ENCODE measurements at places on chromosomes 1 and 21.

DNA sequence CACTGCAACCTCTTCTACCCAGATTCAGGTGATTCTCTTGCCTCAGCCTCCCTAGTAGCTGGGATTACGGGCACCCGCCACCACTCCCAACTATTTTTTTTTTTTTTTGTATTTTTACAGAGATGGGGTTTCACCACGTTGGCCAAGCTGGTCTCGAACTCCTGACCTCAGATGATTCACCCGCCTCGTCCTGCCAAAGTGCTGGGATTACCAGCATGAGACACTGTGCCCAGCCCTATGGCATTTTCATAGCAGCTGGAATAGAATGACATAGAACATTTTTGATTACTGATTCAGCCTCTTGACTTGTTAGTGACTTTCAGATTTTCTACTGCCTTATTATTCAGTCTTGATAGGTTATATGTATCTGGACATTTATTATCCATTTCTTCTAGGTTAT lies 1046.2 kb downstream of the AMY1C start:
- no peak for DNase-seq

DNA sequence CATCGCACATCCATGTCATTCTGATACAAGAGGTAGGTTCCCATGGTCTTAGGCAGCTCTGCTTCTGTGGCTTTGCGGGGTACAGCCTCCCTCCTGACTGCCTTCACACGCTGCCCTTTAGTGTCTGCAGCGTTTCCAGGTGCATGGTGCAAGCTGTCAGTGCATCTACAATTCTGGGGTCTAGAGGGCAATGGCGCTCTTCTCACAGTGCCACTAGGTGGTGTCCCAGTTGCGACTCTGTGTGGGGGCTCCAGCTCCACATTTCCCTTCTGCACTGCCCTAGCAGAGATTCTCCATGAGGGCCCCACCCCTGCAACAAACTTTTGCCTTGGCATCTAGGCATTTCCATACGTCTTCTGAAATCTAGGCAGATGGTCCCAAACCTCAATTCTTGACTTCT lies 138.2 kb upstream of the BRINP3 start:
- no peak for DNase-seq

GRCh38 chr21:32558106-32558505 lies 27.2 kb downstream of the TCP10L start:
- DNase-seq = no peak

- DNase-seq = no peak
Measured at GRCh38 chr1:152546704-152547103, 19.9 kb downstream of the LCE3E start.

GRCh38 chr1:197062692-197063091 lies 4.4 kb downstream of the F13B start:
- no peak for DNase-seq

- no peak for DNase-seq
Measured at GRCh38 chr1:14064649-14065442, 364.9 kb downstream of the PRDM2 start.

DNA sequence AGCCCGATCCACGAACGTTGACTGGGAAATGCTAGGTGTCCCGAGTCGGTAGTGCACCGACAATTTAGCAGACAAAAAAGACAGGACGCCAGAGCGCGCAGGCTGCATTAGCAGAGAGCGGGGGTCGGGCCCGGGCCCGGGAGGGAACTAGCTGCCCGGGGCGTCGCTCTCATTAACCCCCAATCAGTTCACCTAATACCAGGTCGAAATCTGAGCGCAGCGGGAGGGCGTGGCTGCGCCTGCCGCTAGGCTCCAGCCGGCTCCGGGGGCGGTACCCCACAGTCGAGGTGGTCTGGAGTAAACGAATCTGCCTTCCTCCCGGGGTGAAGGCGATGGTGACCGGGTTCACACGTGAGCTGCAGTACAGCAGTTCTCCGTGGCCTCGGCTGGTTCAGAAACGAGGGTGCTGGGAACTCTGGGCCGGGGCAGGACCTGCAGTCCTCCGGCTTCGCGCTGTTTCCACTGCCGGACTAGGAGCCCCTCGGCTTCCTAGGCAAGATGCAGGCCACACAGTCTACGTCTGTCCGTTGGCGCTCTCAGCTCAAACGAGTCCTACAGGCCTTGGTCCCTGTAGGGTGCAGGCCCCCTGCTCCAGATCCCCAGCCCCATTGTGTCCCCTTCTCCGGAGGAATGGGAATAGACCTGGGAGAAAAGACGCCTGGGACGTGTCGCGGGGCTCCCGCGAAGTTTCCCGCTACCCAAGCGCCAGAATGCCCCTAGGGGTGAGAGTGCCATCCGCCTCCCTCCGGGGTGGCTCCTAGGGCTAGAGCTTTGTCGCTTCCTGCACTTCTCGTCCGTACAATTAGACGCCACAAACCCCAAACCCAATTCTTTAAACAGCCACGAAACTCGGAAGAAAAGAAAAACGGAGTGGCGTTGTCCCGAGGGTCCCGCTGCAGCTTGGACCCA lies 2.0 kb downstream of the GFI1 start:
- peak; percentile 27 for DNase-seq

DNA sequence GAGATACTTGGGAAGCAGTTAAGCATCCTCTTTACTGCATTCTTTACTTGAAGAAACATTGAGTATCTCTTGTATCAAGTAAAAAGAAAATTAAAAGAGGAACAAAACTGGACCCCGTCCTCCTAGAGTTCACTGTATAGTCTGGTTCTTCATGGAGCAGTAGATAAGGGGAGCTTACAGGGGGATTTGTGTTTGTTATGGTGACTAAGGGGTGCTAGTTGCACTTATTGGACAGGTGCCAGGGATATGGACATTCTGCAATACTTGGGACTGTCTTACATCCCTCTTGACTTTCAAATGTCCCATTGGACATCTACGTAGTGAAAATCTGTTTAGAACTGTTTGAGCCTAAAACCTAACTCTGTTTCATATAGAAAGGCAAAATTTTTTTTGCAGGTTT lies 67.2 kb downstream of the ALG14 start:
- DNase-seq = peak; percentile 21

DNA sequence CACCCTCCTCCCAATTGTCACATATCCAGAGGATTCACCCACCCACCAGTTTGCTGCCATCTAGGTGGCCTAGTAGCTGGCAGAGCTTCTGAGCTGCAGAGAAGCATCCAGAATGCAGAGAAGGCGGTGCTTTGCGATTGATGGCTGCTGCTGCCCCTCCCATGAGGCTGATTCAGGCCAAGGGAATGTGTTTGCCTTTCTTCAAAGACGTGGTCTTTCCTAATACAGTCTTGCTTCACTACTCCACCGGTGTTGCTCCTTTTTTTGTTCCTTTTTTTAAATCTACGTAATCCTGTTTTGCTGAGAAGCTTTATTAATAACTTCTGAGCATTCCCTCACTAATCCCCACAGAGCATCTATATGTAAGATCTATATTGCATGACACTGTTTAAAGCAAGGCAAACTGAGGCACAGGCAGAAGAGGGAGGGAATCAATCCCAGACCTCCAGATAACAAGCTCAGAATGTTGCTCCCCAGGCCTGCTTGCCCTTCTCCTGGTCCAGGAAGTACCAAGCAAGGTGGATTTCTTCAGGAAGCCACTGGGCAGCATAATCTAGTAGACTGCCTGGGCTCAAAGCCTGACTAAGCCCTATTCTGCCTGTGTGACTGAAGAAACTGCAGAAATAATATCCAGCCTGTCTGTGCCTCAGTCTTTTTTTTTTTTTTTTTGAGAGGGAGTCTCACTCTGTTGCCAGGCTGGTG lies 275.5 kb upstream of the FMN2 start:
- no peak for DNase-seq

DNA sequence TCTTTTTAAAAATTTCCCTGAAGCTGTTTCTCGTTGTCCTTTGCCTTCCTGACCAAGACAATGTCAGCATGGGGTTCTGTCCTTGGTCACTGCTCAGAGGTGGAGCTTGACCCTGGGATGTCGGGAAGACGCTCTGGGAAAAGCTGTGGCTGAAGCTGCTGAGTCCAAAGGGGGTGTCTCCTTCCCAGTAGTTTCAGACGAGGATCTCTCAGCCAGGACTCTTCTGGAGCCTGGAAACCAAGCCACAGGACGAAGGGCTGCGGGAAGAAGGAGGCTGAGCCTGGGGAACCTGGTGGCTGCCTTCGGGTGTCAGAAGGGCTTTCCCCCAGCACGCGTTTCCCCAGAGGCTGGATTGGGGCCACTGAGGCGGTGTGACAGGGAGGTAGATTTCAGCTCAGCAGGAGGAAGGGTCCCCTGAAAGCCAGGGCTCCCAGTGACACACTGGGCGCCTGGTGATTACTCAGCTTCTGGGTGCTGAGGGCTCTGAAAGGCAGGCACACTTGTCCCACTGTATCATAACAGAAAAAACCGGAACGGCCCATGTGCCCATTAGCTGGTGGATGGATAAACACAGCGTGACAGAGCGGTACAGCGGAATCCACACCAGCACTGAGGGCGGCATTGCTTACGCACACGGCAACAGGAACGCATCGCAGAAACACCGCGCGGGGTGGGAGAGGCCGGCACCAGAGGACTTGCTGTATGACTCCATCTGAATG lies 5.0 kb upstream of the KRTAP12-1 start:
- no peak for DNase-seq

- peak; percentile 53 for DNase-seq
Measured at GRCh38 chr1:20160034-20160433, 20.9 kb downstream of the PLA2G2F start.

DNA sequence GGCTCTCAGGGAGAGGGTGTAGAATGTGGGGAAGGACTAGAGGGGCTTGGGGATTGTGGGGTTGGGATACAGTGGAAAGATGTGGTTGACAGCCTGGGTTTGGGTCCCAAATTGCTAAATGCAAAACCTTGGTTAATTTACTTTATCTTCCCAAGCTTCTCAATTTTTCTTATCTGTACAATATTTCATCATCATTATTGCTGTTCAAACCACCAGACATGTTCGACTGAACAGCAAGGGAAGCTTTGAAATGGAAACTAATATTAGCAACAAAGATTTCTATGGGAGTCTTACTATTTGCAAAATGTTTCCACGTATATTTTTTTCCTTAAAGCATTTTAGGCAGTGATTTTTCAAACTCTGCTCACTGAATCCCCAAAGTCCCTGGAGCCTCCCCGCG lies 67.0 kb upstream of the KAZN start:
- no peak for DNase-seq

DNA sequence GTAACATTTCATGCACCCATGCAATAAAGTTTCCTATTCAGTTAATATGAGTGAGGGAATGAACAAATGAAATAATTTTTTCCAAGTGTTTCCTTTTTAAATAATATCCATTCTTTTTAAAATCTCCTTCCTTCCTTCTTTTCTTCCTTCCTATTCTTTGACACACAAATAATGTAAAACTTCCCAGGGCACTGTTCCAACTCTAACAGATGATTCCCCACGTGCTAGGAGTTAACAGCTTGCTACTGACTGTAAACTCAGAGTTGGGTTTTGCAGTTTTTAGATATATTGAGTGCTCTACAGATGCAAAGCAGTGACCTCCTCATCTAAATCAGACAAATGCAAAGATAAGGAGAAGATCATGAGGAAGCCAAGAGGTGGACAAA lies 54.0 kb upstream of the POU2F1 start:
- DNase-seq = no peak

GRCh38 chr1:89929467-89930063 lies 65.3 kb upstream of the ZNF326 start:
- DNase-seq = peak; percentile 35

- DNase-seq = no peak
Measured at GRCh38 chr1:226577401-226578180, 29.0 kb downstream of the STUM start.

- no peak for DNase-seq
Measured at GRCh38 chr21:42461881-42462877, 33.8 kb downstream of the RSPH1 start.

GRCh38 chr1:29251164-29252124 lies 15.1 kb downstream of the PTPRU start:
- DNase-seq = no peak

GRCh38 chr1:44857446-44857845 lies 14.4 kb upstream of the PTCH2 start:
- no peak for DNase-seq

DNA sequence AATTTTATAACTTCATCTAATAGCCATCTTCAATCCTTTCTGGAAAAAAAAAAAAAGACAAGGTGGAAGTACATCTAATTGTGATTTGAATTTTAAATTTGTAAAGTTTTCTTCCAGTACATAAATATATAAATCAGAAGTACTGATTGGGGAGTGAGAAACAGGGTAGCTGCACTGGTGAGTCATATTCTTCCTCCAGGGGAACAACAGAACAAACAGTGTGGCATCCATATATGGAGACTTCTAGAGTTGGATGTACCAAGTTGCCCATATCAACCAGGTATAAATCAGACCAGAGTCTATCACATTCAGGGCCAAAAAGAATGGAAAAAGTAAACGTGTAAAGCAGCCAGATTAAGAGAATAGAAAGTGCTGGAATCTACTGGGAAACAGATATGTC lies 66.0 kb upstream of the NRIP1 start:
- no peak for DNase-seq

- peak; percentile 26 for DNase-seq
Measured at GRCh38 chr1:46333300-46334029, 7.1 kb upstream of the NSUN4 start.

DNA sequence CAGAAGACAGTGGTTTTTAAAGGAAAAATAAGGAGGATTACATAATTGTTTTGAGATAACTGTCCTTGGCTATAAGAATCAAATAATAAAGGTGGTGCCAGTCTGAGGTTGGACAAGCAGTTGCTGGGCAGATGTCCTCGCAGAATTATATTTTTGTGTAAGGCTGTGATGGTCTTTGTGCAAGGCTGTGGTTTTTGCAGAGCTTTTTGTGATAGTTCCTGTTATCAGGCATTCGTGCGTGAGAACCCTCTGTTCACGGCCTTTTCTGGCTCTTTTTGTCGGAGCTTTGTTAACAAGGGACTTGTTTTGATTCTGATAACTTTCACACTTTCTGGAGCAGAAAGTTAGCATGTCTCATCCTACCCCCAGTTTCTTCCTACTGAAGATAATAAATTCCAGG lies 33.4 kb downstream of the SH3BP5L start:
- no peak for DNase-seq

GRCh38 chr21:46078322-46078977 lies 19.5 kb upstream of the COL6A2 start:
- DNase-seq = no peak

DNA sequence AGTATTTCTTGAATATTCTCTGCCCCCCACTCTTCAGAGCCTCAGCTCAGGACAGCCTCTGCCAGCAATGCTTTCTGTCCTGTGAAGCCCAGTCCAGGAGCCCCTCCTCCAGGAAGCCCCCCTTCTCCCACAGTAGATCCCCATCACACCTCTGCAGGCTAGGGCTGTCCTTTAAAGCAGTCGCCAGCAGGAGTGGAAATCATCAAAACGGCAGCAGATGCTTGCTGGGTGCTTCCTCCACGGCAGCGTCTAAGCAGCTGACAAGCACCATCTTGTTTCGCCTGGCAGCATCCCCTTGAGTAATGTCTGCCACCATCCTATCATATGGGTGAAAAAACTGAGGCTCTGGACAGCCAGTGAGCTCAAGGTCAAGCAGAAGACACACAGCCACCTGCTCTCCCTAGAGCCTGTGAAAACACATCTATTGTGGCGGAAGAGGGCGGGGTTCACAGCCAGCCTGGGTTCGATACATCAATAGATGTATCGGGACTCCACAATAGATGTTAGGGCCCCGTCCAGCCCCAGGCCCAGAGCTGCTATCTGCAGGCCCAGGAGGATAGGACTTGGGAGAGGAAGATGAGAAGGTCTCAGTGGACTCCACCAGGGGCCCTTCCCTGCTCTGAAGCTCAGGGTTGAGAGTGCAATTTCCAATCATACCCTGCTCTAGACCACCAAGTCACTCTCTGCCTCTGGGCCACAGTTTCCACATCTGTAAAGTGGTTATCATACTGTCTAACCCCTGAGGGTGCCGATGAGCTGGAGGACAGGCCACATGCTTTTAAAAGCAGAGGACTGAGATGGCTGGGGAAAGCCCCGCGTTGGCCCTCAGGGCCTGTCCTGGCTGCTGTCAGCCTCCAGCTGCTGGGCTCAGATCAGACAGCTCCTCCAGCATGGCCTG lies 17.5 kb downstream of the RUNX3 start:
- no peak for DNase-seq

GRCh38 chr1:89065079-89065868 lies at the start of gene GBP1:
GBP1 (minus strand) TSS chr1:89065208; CDS start chr1:89063234, 1,974 bp downstream.
- no peak for DNase-seq

All from erythroblast (primary cell).